ENCODE measurements at places on chromosomes 1 and 21.

GRCh38 chr1:89457046-89457445, 67.6 kb upstream of the LRRC8B start:
- no peak for DNase-seq

GRCh38 chr1:29518183-29518835, 282.0 kb downstream of the PTPRU start:
- no peak for DNase-seq

- no peak for DNase-seq
These were observed 349.7 kb upstream of the ESRRG start for GRCh38 chr1:217072926-217073325.

DNA sequence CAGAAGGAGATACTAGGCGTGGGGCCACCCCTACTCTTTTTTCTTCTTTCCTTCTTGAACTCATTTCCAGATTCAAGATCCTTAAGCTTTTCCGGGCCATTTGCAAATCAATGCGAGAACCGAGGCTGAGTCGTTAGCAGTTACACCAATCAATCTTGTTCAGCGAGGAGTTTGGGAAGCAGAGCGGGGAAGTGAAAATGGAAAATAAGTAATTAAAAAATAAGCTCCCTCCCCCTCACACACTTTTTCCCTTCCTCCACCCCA, 1.7 kb upstream of the NEGR1 start:
- no peak for DNase-seq

- peak; percentile 85 for DNase-seq
These were observed at the start of gene CFH for GRCh38 chr1:196651637-196652215. Gene CFH (plus strand): TSS chr1:196652043. CDS start chr1:196652118, 75 bp downstream.

- DNase-seq: no peak
These were observed 20.5 kb upstream of the YRDC start for GRCh38 chr1:37828410-37829074.

DNA sequence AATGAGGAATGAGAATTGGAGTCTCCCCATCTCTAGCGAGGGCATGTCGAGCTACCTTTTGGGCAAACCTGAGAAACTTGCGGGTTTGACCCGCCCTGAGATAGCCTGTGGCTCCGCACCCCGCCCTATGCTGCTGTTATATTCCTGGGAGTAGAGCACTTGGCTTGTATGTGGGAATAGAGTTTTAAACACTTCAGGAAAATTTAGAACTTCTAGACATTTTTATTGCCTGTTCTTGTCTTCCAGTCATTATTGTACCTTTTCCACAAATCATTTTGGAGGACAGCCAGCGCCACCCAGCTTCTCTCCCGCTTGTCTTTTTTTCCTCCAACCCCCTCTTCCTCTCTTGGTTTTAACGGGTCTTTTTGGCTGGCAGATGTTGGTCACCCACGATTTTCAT, 738 bp downstream of the GNPAT start:
- DNase-seq: peak; percentile 22

DNA sequence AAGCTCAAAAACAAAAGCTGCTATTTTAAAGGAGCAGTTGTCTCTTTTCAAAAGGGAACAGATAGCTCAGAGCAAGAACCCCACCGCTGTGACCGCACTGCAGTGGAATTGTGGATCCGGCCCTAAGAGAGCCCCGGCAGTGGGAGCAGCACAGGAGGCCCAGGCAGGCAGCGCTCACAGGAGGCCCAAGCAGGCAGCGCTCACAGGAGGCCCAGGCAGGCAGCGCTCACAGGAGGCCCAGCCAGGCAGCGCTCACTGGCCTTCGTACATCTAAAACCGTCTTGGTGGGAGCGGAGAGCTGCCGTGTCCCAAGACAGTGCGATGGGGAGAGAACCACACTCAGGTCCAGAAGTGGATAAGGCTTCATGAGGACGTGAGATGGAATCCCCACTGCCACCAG, 4.0 kb downstream of the TFF3 start:
- no peak for DNase-seq

GRCh38 chr1:66305927-66306326, 228.0 kb upstream of the SGIP1 start:
- DNase-seq: no peak

GRCh38 chr1:40479156-40479555, 2.1 kb downstream of the ZFP69 start:
- no peak for DNase-seq

DNA sequence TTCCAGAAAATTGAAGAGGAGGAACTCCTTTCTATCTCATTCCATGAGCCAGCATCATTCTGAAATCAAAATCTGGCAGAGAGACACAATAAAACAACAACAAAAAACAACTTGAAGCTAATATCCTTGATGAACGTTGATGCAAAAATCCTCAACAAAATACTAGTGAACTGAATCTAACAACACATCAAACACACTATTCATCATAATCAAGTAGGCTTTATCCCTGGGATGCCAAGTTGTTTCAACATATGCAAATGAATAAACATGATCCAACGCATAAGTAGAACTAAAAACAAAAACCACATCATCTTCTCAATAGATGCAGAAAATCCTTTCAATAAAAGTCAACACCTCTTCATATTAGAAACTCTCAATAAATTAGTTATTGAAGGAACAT, 335.3 kb upstream of the BRINP3 start:
- DNase-seq: no peak

DNA sequence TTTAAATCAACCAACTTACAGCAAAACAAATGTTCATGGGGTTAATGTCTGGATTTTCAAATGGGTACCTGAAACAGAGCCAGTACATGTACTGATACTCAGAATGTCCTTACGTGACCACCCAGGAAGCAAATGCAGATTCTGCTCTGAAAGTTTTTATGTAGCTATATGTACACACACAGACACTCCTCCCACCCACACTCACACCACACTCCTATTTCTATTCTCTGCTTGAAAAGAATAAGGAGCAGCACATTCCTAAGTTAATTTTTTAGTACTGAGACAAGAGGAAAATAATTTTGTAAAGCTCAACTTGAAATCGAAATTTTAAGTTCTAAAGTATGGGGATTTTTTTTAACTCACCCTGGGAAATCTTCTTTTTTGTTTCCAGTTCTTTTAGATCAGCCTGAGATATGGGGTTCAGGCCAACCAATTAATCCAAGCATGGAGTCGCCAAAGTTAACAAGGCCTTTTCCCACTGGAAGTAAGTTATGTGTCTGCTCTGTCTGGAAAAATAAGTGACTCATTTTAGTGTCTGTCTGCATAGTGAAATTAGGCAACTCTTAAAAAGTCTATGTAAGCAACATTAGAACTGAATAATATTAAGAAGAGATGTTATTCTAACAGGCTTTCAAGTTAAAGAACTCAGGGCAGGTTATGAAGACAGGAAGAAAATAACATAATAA, 75.5 kb upstream of the DYNLT5 start:
- peak; percentile 91 for DNase-seq

DNA sequence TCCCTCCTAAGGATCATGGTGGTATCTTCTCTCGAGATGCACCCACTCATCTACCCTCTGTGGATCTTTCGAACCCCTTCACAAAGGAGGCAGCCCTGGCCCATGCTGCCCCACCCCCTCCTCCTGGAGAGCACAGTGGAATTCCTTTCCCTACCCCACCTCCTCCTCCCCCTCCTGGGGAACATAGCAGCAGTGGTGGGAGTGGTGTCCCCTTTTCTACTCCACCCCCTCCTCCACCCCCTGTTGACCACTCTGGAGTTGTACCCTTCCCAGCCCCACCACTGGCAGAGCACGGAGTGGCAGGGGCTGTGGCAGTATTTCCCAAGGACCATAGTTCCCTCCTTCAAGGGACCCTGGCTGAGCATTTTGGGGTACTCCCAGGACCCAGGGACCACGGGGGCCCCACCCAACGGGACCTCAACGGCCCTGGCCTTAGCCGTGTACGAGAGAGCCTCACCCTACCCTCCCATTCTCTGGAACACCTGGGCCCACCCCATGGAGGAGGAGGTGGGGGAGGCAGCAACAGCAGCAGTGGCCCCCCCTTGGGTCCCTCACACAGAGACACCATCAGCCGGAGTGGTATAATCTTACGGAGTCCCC, 14.5 kb upstream of the TARS2 start:
- DNase-seq: no peak

GRCh38 chr21:41705546-41706262, 61.1 kb downstream of the RIPK4 start:
- DNase-seq: no peak

DNA sequence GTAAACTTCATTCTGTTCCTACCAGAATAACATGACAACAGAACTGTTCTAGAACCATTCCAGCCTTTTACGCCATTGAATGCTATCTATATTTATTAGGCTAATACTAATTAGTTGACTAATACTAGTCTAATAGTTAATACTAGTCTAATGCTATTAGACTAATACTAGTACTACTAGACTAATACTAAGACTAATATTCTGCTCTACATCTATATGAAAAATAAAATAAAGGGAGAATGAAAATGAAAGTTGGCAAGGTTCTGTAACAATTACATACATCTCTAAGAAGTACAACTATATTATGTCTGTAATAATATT, 40.9 kb upstream of the LRRC8B start:
- DNase-seq: no peak

DNA sequence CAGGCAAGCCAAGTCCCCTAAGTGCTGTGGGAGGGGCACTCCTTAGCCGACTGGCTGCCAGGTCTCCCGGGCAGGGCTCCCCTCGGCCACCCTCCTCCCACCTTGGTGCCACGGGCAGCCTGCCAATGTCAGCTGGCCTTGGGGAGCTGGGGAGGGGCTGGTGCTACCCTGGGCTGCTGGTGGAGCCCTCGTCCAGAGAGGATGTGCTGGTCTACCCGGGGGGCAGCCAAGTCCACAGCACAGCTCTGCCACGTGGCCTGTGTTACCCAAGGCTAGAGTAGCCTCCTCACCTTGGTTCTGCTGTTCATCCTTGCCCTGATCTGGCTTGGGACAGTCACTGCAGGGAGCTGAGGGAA, 42.9 kb downstream of the CRYAA start:
- DNase-seq: no peak

DNA sequence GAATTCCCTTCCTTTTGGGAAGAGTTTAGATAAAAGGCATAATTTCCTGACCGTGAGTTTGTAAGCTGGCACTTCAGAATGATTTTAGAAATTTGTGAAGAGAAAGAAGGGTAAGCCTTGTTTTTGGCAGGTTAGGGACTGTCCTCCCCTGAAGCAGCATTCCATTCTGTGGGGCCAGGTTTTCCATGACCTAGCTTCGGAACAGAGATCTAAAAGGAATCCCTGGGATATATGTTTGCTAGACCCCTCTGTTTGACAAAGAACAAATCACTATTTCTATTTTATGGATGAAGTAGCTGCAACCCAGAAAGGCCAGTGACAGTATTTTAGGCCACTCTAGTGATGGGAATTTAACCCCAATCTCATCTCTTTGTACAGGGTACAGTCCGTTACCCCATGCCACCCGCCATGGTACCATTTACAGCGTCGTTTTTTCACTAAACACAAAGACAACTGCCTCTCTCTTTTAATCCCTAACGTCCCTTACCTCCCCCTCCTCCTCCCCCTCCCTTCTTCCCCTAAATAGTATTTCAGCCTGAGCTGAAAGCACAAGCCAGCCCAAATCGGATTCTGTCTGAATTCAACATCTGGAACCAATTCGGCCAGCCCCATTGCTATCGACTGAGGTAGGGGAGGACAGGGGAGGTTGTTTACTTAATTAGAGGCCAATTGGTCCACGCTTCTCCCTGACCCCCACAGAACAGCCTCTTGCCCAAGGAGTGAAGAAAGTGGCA, 23.4 kb upstream of the IKBKE start:
- peak; percentile 28 for DNase-seq

DNA sequence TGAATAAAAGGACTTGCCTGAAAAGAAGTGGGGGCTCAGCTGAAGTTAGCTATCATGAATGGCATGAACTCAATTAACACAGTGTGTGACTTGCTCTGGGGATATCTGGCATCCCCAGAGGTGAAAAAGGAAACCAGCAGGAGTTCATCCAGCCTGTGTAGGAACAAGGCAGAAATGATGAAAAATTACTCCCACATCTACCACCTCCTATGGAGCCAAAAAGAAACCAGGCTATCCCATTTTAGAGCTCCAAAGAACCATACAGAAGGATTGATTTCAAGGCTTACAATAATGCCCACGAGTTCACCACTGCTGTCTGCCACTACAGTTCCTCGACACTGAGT, 25.3 kb downstream of the TP53BP2 start:
- no peak for DNase-seq

DNA sequence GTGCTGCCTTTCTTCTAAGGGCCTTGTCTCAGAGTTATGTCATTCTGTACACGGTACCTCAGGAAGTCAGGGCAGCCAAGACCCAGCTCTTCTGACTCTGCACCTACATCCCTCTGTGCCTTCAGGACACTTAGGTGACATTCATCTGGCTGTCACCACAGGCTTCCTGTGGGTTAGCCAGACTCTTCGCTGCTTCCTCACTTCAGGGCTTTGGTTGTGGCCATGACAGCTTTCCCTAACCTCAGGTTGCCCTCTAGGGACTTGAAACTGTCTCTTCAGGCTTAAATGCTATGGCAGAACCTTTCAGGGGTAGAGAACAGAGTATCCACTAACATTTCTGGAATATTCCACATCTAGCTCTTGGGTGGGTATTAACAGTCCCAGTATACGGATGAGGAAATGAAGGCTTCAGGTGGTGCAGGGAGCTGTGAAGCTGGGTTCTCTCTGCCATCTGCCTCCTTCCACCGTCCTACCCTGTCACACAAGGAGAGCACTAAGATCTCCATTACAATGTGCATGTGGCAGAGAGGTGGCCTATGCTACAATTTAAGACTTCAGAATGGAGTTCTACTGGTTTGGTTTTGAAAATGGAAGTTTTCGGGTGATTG, 9.9 kb downstream of the TSSK3 start:
- no peak for DNase-seq

GRCh38 chr1:47986761-47987200, 10.4 kb downstream of the TRABD2B start:
- DNase-seq: peak; percentile 20

DNA sequence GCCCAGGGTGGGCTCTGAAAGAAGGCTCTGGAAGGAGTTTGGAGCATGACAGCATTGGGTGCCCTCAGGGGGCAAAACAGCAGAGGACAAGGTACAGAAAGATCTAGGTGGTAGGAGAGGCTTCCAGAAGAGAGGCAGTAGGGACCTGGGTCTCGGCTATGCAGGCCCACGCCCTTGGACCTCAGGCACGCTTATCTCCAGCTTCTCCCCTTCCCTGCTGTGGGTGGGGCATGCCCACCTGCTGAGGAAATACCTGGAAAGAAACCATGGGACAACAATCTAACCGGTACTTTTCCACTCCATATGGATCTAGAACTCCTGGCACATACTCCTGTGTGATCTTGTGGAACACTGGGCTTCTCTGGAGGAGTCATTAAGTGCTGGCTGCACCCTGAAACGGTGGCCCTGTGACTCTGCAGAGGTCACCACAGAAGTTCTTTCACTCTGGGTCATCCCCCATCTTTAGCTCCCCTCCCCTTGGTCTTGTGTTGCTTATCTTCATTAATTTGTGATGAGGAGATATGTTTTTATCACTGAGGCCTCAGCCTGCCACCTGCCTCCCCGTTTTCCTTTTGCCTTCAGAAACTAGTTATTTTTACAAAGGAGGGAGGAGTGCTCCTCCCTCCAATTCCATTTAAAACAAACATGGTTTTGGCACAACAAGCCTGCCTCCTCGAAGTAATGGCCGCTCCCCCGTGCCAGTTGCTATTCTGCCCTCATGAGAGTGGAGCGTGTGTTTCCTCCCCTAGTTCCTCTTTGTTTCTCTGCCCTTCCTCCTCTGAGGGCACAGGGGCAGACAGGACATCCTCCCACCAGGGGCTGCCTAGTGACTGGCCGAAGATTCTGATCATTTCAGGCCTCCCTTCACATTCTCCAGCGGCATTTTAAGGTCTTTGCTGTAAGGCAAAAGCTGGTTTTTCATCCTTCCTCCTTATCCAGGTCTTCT, 78.0 kb upstream of the ATP5PO start:
- DNase-seq: no peak

- DNase-seq: no peak
These were observed 56.3 kb upstream of the DIP2A start for GRCh38 chr21:46402421-46402820.

Data from fibroblast of skin of right quadriceps (primary cell).